ENCODE measurements at places on chromosomes 12 and 14. TPM values are rescaled to one million over a fixed set of nuclear protein-coding genes. Genes with fewer than 3 reads are reported as not detected.
A peak's percentile ranks its signal among the peaks of the same experiment; 100 is the strongest.

DNA sequence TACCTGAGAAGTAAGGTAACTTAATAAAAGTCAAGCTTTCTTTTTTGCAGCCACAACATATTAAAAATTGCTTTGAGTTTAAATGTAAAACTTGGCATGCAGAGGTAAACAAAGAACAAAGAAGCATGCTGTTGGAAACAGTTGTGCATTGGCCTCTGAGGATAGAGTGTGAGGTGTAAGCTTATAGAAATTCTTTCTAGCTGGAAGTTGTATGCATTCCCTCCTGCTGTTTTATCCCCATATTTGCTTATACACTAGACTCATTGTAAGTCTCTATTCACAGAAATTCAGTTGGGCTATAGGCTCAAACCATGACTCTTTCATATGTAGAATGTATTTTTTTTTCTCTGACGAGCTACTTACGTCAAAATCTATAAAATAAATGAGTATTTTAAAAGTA, 316.3 kb downstream of the SLC6A15 start:
- DNase-seq: no peak

- peak; percentile 94 for DNase-seq
Measured at GRCh38 chr12:93569656-93570551, 2.6 kb upstream of the SOCS2 start.

ABHD12B gene
- not detected for polyA plus RNA-seq

RFX4 gene
- polyA plus RNA-seq: not detected

GRCh38 chr14:77469067-77469505, 11.2 kb downstream of the AHSA1 start:
- no peak for DNase-seq

DNA sequence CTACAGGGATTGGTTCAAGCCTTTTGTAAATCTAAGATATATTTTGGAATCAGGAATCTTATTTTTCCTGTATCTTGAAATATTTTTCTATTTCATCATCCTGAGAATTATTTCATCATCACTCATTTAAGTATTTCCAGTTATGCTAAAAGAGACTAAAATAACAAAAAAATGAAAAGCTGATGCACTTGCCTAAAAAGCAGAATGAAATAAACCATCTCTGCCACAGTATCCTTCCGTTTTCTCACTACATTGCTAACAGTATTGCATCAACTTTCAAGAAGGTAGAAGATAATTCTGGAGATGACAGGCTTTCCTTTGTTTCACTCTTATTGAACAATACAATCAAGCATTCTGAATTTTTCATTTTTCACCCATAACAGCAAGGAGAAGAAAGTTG, 31.1 kb upstream of the EIF5 start:
- DNase-seq: no peak

COPZ1 gene
- 252 TPM for polyA plus RNA-seq

PLCZ1 gene
- polyA plus RNA-seq: not detected

DNA sequence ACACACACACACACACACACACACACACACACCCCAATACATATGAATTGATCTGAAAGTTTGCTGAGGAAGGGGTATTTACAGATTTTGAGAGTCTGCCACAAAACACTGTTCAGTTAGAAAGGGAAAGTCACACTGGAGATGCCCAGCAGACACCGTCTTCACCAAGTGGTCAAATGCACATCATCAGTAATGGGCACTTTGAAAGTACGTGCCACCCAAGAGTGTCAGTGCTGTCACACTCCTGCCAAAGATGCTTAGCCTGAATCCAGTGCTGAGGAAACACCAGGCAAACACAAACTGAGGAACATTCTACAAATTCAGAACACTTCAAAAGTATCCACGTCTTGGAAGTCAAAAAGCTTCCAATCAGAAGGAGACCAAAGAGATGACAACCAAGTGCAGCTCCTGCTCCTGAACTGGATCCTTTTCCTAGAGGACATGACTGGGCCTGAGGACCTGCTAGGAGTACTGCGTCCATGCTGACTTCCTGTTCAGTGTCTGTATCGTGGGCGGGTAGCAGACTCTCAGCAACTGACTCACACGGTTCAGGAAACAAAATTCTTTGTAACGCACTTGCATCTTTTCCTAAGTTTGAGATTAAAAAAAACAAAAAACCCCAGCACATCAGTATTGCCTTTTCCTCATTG, 18.6 kb downstream of the PSMC1 start:
- DNase-seq: no peak
